ENCODE measurements at places on chromosomes 1 and 21.

DNA sequence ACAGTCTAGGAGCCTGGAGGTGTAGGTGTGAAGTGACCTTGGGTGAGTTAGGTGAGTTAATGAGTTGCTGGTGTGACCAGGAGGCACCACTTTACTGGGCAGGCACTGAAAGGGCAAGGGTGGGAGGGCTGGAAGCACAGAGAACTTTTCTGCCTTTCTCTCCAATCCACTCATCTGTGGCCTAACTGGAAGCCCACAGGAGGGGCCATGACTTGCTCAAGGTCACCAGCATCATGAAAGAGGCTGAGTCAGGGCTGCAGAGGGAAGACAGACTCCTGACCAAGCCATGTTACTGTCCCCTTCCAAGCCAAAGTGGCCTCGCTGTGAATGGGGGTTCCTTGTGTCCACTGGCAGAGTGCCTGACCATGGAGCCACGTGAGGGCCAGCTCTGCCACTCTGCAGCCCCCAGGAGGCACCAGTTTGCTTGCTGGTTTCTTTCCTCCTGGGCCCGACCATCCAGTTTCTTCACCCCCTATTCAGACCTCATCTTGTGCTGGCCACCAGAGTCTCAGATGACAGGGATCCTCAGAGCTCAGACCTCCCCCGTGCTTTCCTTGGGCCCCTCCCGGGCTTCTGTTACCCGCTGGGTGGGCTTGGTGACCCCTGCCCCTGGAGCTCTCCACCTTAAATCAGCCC is 4.3 kb upstream of the BSND start:
- DNase-seq = no peak

DNA sequence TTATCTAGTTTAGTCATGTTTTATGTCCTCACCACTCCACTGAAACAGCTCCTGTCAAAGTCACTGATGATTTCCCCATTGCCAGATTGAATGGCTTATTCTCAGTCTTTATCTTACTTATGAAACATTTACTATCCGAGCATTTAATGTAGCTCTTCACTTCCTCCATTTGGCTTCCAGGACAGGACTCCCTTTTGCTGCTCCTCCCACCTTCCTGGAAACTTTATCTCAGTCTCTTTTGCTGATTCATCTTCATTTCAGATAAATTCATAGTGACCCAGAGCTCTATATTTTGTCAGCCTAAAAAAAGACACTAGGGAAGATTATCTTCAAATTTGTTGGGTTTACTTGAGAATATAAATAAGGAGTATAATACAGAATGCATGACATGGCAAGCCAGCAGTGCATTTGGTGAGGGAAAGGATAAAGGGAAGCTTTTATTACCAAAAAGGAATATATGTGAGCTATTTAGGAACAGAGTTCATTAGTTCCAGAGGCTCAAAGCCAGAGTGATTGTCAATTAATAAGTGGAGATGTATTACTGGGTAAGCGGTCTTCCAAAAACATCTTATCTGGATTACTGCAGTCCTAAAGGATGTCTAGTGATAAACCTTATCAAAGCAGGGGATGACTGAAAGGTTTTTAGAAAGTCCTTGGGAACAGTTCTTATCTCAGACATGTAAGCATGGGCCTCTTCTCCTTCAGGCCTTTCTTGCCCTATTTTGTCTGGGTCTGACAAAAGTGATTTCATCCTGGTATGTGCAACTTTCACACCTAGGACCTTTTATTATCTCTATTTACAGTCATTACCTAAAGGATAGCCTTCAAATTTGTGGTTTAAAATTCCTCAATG is 25.6 kb downstream of the IL23R start:
- DNase-seq = no peak

GRCh38 chr1:28067523-28068090 is 20.8 kb downstream of the EYA3 start:
- DNase-seq = no peak

GRCh38 chr1:240245629-240246020 is 153.9 kb downstream of the FMN2 start:
- no peak for DNase-seq

Data from stimulated activated CD4-positive, alpha-beta T cell treated with anti-CD3 and anti-CD28 coated beads, Interleukin-4, amount 100 ng/mL, for 48 hours (primary cell).